ENCODE measurements at places on chromosomes 3 and 15.

DNA sequence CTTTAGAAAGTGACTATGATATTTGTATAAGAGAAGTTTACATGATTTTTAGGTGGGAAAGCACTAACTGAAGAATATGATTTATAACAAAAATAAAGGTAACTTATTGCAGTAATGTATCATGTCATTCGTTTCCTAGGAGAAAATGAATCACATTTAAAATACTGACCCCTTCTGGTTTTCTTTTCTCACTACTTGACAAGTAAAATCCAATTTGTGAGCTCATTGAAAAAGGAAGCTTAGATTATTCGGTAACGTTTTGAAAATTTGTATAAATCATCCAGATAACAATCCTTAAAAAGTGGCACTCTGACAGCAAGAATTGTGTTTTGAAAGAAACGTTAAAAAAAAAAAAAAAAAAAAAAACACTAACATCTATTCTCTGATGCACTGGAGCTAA, 39.0 kb downstream of the NSUN3 start:
- no peak for DNase-seq

- DNase-seq = no peak
Observed at GRCh38 chr3:140406655-140407054, 271.2 kb upstream of the TRIM42 start.

- no peak for DNase-seq
Observed at GRCh38 chr15:52104532-52105004, 8.0 kb downstream of the BCL2L10 start.

DNA sequence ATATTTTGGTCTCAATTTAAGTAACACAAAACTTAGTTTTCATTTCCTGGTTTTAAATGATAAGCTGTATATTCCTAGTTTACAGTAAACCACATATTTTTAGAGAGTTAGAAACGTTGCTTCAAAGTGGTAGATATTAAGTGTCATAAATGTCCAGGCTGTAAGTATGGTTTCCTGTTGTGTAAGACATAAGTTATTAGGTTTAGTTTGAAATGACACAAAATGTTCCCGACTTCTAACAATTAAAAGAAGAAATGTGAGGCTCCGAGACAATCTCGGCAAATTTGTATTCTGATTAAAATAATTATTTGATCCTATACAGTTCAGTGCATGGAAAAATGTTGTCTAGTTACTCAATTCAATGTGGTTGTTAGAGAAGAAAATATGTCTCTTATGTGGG, 387.3 kb downstream of the EPHA3 start:
- no peak for DNase-seq

DNA sequence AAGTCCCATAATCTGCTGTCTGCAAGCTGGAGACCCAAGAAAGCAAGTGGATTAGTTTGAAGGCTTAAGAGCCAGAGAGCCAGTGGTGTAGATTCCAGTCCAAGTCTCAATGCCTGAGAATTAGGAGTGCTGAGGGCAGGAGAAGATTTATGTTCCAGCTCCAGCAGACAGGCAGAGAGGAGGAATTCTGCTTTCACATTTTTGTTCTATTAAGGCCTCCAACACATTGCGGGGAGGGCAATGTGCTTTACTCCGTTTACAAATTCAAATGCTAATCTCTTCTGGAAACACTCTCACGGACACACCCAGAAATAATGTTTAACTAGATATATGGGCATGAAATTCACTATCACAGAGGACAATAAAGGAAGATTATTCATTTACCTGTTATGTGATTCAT, 54.0 kb downstream of the DPH6 start:
- no peak for DNase-seq

DNA sequence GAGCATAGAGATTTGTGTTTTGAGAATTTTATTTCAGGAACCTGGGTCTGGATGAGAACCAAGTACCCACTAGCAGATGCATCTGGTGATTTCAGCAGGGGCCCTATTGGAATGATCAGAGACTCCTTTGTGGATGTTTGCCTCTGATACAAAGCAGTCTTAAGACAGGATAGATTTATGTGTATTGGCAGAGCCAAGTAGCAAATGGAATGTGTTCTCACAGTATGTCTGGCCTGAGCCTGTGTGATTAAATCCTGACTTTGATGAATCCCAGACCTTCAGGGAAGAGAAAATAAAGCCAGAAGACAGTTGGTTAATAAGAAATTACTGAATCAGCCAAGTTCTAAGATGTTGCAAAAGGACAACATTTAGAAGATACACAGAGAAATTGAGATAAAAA, 755.5 kb upstream of the SEMA6D start:
- DNase-seq = no peak

DNA sequence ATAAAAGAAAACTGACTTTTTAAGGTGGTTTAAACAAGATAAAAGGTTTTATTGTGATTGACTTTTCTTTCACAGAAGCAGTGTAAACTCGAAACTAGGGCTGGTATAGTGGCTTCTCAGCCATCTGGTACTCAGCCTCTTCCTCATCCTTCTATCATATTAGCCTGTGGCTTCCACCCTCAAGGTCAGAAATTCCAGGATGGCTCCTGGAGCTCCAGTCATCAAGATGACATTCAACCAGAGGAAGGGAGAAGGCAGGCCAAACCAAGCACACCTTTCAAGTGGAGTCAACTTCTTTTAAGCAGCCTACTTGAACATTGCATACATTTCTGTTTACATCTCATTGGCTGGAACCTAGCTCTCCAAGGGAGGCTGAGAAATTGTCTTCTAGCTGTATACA, 1.3 kb upstream of the MESD start:
- no peak for DNase-seq

DNA sequence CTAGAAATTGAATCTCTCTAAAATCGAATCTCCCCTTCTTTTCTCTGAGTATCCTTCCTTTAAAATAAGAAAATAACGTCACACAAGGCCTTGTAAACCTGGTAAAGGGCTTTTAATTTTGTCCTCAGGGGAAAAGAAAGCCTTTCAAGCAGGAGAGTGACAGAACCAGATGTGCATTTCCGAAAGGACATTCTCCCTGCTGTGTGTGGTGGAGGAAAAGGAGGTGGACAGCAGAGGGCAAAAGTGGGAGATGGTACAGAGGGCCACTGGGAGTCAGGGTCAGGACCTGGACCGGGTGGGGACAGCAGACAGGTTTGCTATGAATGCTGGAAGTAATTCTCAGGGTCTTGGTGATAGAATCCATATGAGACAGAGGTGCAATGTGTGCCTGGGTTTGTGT, 127.6 kb downstream of the RORA start:
- no peak for DNase-seq

DNA sequence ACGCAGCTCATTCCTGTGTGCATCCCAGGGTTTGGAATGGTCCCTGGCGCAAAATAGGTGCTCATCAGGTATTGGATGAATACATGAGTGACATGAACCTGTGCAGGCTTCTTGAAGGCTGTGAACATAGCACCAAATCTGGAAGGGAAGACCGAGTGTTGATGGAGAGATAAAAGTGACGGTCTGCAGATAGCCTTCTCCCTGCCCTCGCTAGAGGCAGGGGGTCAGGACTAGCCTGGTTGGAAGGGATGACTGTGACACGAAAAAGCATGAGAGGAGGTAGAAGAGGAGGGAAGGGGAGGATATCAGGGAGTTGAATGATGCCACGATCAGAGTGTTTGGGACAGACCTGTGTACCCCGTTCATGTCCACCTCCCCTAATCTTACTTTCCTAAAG, 267.1 kb downstream of the XXYLT1 start:
- no peak for DNase-seq

DNA sequence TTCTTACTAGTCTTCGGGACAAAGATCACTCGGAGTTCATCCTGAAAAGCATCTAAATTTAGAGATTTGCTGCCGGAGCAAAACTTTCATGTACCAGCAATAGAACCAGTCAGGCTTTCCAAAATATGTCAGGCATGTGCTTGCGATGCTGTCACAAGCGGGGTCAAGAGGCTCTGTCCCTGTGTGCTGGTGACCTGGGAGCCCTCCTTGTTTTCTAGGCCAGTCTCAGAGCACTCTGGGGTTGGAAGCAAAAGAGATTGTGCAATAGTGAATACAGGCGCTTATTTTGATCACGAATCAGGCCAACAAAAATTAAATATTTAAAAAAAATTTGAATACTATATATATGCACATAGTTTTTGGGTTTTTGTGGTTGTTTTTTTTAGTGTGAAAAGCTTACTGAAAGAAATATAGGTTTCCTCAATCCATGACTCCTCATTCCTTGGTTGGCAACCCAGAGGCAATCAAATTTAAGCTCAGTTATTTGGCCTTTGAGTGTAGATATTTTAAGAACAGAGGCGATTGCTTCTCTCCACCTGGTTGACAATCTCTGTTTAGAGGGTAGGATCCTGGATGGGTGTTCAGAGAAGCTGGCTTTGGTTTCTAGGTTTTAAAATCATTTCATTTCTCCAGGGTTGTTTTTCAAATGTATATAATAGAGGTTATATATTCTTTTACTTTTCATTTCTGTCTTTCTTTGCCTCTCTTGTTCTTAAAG, 8.4 kb upstream of the KLHL24 start:
- DNase-seq = no peak

DNA sequence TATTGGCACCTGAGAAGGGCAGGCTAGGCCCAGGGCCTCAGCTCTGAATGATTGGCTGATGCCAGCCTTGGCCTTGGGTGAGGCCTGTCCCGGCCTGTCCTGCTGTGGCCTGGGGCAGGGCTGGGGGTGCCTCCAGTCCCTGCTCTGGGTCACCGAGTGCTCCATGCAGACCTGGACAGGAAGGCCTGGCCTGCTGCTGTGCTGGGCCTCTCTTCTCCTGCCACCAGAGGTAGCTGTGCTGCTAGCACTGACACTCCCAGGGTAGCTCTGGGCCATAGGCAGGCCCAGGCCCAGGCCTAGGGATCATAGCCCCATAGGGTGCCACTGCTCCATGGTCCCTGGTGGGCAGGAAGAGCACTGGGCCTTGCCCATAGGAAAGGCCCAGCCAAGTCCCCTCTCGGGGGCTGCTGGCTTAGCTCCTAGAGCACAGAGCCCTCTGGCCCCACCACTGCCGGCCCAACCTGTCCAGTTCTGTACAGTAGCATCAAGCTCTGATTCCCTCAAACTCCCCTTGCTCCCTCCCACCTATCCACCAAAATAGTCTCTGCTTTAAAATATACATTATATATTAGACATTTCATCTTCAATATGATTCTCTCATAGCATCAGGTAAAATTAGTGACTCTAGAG, 18.2 kb downstream of the ABTB1 start:
- no peak for DNase-seq

DNA sequence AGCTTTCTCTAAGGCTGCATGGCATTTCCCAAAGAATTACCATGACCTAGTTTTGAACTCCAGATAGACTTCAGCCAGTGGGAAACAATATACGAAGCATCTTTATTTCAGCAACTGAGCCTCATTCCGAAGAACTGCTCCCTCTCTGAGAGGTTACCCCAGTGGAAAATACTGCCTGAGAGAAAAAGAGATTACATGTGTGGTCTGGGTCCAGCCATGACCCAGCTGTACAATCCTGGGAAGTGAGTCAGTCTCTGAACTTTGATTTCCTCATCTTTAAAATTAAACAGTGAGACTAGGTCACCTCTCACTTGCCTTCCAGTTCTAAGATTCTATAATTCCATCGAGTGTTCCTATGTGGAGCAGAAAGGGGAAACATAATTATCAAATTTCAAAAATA, 42.4 kb downstream of the TNIK start:
- DNase-seq = no peak

DNA sequence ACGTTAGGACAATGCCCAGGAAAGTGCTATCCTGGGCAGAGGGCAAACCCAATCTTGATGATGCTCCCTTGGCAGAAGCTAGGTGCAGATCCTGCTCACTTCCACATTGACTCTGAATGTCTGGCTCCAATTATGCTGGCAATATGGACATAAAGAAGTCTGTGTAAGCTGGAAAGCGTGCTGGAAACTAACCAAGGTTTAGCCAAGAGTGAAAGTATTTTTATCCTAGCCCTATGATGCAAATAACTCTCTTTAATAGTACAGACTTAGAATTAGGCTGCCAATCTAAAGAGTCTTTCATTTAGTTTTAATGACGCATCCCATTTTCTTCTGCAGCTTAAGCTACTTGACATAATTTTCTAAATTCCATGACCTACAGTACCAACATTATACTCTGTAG, 571.8 kb downstream of the TUSC7 start:
- no peak for DNase-seq

DNA sequence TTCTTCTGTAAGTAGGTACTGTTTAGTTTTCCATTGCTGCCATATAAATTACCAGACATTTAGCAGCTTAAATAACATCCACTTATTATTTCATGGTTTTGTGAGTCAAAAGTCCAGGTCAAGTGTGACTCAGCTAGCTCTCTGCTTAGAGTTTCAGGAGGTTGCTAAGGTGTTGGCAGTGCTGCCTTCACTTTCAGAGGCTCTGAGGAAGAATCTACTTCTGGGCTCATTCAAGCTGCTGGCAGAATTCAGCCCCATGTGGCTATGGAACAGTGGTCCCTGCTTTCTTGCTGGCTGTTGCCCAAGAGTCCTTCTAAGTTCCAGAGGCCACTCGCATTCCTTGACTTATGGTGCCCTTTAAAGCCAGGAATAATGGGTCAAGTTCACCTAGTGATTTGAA, 4.5 kb downstream of the CFAP44 start:
- no peak for DNase-seq

GRCh38 chr3:56885879-56886278, 84.1 kb upstream of the ARHGEF3 start:
- no peak for DNase-seq

- DNase-seq = peak; percentile 30
Observed at GRCh38 chr3:161914703-161915417, 418.3 kb downstream of the OTOL1 start.

GRCh38 chr3:86814918-86815655, 175.9 kb downstream of the VGLL3 start:
- no peak for DNase-seq

GRCh38 chr3:143988306-143988705, 16.7 kb downstream of the DIPK2A start:
- DNase-seq = no peak

GRCh38 chr3:195467641-195468390, 25.0 kb upstream of the ACAP2 start:
- no peak for DNase-seq

- DNase-seq = no peak
Observed at GRCh38 chr15:90470453-90470852, 59.3 kb upstream of the CRTC3 start.

DNA sequence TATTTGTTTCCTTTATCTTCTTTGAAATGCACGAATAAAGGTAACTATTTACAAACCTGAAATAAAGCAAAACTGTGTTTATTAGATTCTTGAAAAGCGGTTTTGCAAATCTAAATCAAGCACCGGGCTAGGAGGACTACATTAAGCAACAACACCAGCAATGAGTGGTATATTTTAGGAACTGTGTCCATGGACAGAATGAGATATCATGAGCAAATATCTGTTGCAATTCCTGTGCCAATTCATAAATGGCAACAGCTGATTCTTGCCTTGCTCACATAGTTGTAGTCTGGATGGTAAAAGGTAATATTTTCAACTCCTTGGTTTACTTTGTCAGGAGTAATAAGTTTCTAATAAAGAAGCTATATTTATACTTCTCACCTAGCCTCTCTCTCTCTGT, 403.3 kb downstream of the LPP start:
- DNase-seq = no peak

DNA sequence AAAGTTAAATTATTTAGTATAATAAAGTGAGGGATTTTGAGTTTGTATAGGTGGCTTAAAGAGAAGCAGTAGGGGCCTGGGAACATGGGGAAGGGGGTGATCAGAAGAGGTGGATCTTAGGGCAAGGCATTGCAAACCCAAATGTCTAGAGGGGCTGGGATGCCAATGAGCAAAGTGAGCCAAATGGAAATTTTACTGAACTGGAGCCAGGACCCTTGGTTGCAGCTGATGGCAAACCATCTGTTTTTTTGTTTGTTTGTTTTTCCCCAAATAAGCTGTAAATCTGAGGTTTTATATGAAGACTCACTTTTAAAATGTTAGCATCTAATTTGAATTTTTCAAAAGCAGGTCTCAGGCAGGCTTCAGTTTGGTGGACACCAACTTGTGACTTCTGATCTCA, 14.8 kb upstream of the PARP14 start:
- DNase-seq = no peak
